ENCODE measurements at places on chromosomes 13 and 19. TPM values are rescaled to one million over a fixed set of nuclear protein-coding genes. Genes with fewer than 3 reads are reported as not detected.
A peak's percentile ranks its signal among the peaks of the same experiment; 100 is the strongest.

DNA sequence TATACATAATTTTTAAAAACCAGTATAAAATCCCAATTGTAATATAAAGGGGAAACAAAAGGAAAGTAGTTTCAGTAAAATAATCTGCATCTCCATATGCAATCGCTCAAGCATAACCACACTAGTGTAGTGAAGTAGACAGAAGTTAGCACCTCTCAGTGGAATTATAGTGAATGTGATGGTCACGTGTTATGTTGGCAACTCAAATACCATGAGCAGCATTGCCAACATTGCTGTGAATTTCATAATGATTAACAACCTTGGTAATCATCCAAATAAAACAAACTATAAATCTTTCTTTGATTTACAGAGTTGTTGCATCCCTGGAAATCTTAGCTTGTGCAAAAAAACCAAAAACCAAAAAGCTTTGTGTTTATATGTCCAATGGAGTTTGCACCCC, 77.3 kb upstream of the SIAH3 start:
- no peaks in the 10 kb centered on the region for H3K36me3 ChIP-seq
- H3K27me3 ChIP-seq, result peaks cover 20% of the 10 kb centered on the region
- H3K27ac ChIP-seq, result no peak overlapping the region
- no peak overlapping the region for H3K4me3 ChIP-seq

- H3K4me1 ChIP-seq, result peaks cover 12% of the 10 kb centered on the region
- no peak overlapping the region for H3K4me3 ChIP-seq
- no peak for DNase-seq
- no peak overlapping the region for H3K27ac ChIP-seq
- no peaks in the 10 kb centered on the region for H3K36me3 ChIP-seq
These were observed 5.4 kb upstream of the PLAUR start for GRCh38 chr19:43675269-43675879.

DNA sequence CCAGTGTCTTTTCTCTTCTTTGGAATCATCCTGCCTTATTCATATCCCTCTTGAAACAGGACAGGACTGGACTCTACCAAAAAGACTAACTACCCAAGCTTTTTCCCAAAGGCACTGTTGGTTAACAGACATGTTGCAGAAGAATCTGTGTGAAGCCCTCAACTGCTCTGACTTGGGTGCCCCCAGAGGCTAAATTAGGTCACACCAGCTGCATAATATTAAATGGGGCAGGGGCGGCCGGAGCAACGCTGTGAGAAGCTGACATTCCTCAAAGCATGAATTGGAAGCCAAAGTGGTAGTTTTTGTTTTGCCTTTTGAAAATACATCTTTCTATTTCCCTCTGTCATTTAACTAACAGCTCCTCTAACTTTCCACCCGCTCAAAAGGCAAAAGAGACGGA, 185.9 kb downstream of the LHFPL6 start:
- no peak overlapping the region for H3K4me3 ChIP-seq
- DNase-seq, result no peak
- H3K4me1 ChIP-seq, result peaks cover 11% of the 10 kb centered on the region
- no peak overlapping the region for H3K27ac ChIP-seq
- no peaks in the 10 kb centered on the region for H3K27me3 ChIP-seq
- no peaks in the 10 kb centered on the region for H3K36me3 ChIP-seq

DNA sequence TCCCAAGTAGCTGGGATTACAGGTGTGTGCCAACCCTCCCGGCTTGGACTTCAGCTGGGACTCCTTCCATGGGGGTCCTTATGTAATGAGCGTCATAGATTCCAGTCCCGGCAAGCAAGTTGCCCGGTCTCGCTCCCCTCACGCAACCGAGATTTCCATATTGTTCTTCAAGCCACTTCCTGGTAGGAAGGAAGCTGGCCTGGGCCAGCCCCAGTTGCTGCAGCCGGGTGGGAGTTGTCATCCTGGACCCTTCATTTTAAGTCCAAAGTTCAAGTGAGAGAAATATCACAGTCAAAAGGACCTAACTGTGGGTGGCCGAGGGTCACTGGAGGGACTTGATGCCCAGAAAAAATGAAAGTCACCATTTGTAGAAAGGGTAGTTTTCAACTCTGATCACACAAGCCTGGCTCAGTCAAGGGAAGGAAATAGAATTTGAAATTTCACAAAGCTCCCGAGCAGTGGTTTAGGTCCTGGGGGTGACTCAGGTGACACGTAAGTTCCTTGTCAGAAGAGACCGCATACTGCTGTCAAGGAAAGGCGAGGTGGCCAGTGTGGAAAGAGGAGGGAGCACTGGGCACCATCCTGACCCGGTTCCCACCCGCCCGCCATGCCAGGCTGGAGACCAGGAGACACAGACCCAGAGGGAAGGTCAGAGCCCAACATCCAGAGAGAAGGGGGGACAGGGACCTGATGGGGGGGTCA, 5.3 kb downstream of the FGF21 start:
- H3K27me3 ChIP-seq, result no peaks in the 10 kb centered on the region
- no peak overlapping the region for H3K4me3 ChIP-seq
- H3K4me1 ChIP-seq, result peaks cover 65% of the 10 kb centered on the region
- H3K36me3 ChIP-seq, result no peaks in the 10 kb centered on the region

- H3K27me3 ChIP-seq, result no peaks in the 10 kb centered on the region
- H3K4me1 ChIP-seq, result peaks cover 25% of the 10 kb centered on the region
- DNase-seq, result no peak
- no peak overlapping the region for H3K4me3 ChIP-seq
- no peak overlapping the region for H3K27ac ChIP-seq
These were observed 351.4 kb downstream of the KCNRG start for GRCh38 chr13:50366488-50367174.

DNA sequence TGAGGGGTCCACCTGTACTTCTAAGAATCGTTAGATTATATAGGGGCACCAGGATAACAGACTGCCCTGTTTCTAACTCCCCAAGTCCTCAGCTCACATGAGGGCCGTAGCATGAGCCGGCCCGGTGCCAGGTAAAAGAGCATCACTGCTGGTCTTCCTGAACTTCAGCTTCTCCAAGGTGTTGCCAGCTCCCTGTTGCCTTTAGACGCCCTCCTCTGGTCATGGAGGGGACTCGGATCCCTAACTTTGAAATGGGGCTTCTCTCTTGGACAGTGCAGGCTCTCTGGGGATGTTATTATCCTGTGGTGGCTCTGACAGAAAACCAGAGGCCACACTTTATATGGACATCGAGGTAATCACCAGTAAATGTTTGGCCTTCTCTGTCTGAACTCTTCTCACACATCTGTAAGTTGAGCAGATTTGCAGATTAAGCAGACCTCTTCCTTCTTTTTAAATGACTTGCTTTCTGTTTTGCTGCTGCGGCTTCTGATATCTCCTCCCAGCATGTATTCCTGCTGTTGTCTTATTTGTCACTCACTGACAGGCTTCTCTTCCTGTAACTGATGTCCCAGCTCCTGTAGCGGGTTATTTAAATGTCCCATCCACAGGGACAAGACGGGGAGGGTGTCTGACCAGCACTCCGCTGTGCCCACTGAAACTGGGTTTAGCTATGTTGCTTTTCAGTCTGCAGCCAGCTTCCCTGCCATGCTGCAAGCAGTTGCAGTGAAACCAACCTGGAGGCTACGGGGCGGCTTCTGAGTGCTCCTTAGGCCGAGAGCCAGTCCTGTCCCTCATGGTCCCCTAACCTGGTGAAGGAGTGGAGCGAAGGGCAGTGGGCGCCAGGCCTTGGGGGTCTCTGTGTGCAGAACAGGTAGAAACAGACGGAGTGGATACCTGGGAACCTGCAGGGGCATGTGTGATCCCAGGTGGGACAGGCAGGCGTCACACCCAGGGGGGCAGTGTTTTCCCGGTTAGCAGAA, 39.2 kb downstream of the TSSK6 start:
- H3K4me3 ChIP-seq, result no peak overlapping the region
- H3K4me1 ChIP-seq, result no peaks in the 10 kb centered on the region
- H3K36me3 ChIP-seq, result peaks cover 10% of the 10 kb centered on the region
- DNase-seq, result peak; percentile 16
- H3K27me3 ChIP-seq, result no peaks in the 10 kb centered on the region

- DNase-seq, result no peak
- no peak overlapping the region for H3K27ac ChIP-seq
- no peaks in the 10 kb centered on the region for H3K36me3 ChIP-seq
- no peaks in the 10 kb centered on the region for H3K4me1 ChIP-seq
- H3K4me3 ChIP-seq, result no peak overlapping the region
These were observed 178.8 kb downstream of the KCTD12 start for GRCh38 chr13:76707360-76707759.

DNA sequence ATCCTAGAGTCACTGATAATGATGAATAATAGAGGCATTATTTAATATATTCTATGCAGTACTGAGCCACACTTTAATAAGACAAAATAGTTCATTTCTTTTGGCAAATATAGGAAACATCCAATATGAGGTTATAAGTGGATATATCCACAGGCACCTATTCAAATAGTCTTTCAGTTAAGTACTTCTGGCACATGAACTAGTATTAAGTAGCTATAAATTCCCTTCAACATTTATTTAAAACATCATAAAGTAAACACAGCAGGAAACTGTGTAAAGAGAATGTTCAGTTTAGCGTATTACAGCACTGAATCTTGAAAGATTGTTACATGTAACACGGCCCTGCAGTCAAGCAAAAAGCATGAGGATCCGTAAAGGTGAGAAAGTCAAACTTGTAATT, 463.3 kb upstream of the KLF12 start:
- H3K4me1 ChIP-seq, result no peaks in the 10 kb centered on the region
- H3K4me3 ChIP-seq, result no peak overlapping the region
- H3K27ac ChIP-seq, result no peak overlapping the region
- H3K36me3 ChIP-seq, result no peaks in the 10 kb centered on the region

DNA sequence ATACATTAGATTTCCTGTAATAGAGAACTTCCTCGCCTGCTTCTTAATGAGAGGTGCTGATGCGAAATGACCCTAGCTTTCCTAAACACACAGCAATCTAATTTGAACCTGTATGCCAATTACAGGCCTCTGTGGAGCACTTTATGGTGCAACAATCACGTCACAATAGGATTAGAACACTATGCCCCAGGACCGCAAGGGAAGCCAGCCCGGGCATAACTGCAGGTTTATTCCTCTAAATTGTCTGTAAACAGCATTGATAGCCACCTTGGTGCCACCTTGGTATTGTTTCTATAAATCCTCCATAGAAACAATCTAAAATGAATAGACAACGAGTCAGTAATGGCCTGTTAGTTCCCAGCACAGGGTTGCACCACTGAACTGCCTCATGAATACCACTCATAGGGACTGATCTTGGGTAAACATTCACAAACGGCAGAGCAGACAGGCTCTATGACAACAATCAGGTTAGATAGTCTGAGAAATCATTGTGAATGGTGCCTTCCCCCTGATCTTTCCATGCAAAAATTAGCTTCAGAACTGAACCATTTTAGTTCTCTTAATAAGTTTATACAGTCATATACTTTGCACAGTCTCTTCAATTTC, 182.5 kb upstream of the OBI1 start:
- H3K27ac ChIP-seq, result no peak overlapping the region
- DNase-seq, result no peak
- no peaks in the 10 kb centered on the region for H3K36me3 ChIP-seq
- no peaks in the 10 kb centered on the region for H3K27me3 ChIP-seq

The DAND5 gene
- not detected for total RNA-seq

The NR2F6 gene
- 72.4 TPM for total RNA-seq

- no peak overlapping the region for H3K27ac ChIP-seq
- no peak overlapping the region for H3K4me3 ChIP-seq
- no peaks in the 10 kb centered on the region for H3K36me3 ChIP-seq
- H3K27me3 ChIP-seq, result no peaks in the 10 kb centered on the region
- DNase-seq, result no peak
These were observed 267.5 kb upstream of the KLHL1 start for GRCh38 chr13:70375718-70376117.

GRCh38 chr19:50794074-50794875, 4.1 kb downstream of the ACP4 start:
- peaks cover 24% of the 10 kb centered on the region for H3K4me1 ChIP-seq
- H3K27me3 ChIP-seq, result no peaks in the 10 kb centered on the region
- H3K4me3 ChIP-seq, result no peak overlapping the region
- H3K36me3 ChIP-seq, result peaks cover 19% of the 10 kb centered on the region
- DNase-seq, result no peak

- no peak for DNase-seq
- H3K27ac ChIP-seq, result no peak overlapping the region
- no peak overlapping the region for H3K4me3 ChIP-seq
- no peaks in the 10 kb centered on the region for H3K27me3 ChIP-seq
These were observed 60.1 kb downstream of the KLF2 start for GRCh38 chr19:16384688-16385087.

GRCh38 chr13:113584870-113585671, 518 bp downstream of the TFDP1 start:
- peak overlapping the region; percentile 31 for H3K27ac ChIP-seq
- H3K4me3 ChIP-seq, result peak overlapping the region; percentile 75
- peaks cover 47% of the 10 kb centered on the region for H3K4me1 ChIP-seq
- DNase-seq, result no peak

GRCh38 chr13:113361406-113361805, 2.5 kb downstream of the GRTP1 start:
- H3K36me3 ChIP-seq, result no peaks in the 10 kb centered on the region
- peaks cover 15% of the 10 kb centered on the region for H3K27me3 ChIP-seq
- H3K4me1 ChIP-seq, result peaks cover 56% of the 10 kb centered on the region
- no peak overlapping the region for H3K27ac ChIP-seq

The PKN1 gene
- 54.5 TPM for total RNA-seq

DNA sequence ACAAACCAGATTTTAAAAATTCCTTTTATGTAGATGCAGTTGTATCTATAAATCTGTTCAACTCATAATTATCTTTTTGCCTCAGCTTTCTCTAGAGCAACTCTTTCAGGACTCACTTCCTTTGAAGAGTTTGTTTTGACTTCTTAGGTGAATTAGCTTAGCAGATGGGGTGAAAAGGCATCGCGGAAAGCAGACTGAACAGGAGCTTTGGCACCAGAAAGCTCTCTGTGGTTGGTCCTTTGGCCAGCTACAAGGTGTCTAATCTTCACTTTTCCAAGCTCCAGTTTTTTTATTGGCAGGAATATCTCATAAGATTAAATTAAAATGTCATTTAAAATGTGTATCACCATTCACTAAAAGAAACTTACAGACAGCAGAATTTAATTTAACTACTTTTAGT, 60.6 kb upstream of the KLF12 start:
- no peaks in the 10 kb centered on the region for H3K36me3 ChIP-seq
- H3K27ac ChIP-seq, result no peak overlapping the region
- no peak overlapping the region for H3K4me3 ChIP-seq
- no peaks in the 10 kb centered on the region for H3K4me1 ChIP-seq
- no peak for DNase-seq

GRCh38 chr13:112870051-112870331, 99.0 kb upstream of the MCF2L start:
- DNase-seq, result no peak
- no peak overlapping the region for H3K4me3 ChIP-seq
- H3K4me1 ChIP-seq, result peaks cover 6% of the 10 kb centered on the region
- H3K36me3 ChIP-seq, result peaks cover 56% of the 10 kb centered on the region
- no peaks in the 10 kb centered on the region for H3K27me3 ChIP-seq
- no peak overlapping the region for H3K27ac ChIP-seq

GRCh38 chr13:19587635-19588300, 26.4 kb upstream of the TPTE2 start:
- H3K4me3 ChIP-seq, result peak overlapping the region; percentile 68
- no peaks in the 10 kb centered on the region for H3K36me3 ChIP-seq
- peaks cover 37% of the 10 kb centered on the region for H3K4me1 ChIP-seq

- H3K27me3 ChIP-seq, result no peaks in the 10 kb centered on the region
- no peaks in the 10 kb centered on the region for H3K36me3 ChIP-seq
- no peak overlapping the region for H3K27ac ChIP-seq
- H3K4me3 ChIP-seq, result no peak overlapping the region
- DNase-seq, result no peak
These were observed 3.0 kb upstream of the ZNF628 start for GRCh38 chr19:55473225-55474012.

Data from HepG2 (cell line).